A375 (cell line): ENCODE measurements at places on chromosomes 3 and 15. TPM values are rescaled to one million over a fixed set of nuclear protein-coding genes. Genes with fewer than 3 reads are reported as not detected.

ABI3BP gene
- total RNA-seq = 0.98 and 2.6 TPM in 2 replicates

CFAP100 gene
- not detected in 2 replicates for total RNA-seq

CPB1 gene
- total RNA-seq = not detected in 2 replicates

GABRG3 gene
- 0.41 and 0.56 TPM in 2 replicates for total RNA-seq

LRRC58 gene
- total RNA-seq = 25.5 and 26.5 TPM in 2 replicates

CD200 gene
- 0.82 and 0.91 TPM in 2 replicates for total RNA-seq

SPRED1 gene
- 51.3 and 60.6 TPM in 2 replicates for total RNA-seq

ONECUT1 gene
- total RNA-seq = 0.08 and 0.58 TPM in 2 replicates

CCR9 gene
- not detected in 2 replicates for total RNA-seq

RAF1 gene
- 80.0 and 90.2 TPM in 2 replicates for total RNA-seq

OXTR gene
- 1.1 and 1.2 TPM in 2 replicates for total RNA-seq

RBPMS2 gene
- 0.16 and 0.34 TPM in 2 replicates for total RNA-seq

OSTN gene
- not detected in 2 replicates for total RNA-seq

STRIT1 gene
- not detected in 2 replicates for total RNA-seq

AGTR1 gene
- total RNA-seq = 0.27 TPM in 1 of 2 replicates, not detected in the other

ZSCAN2 gene
- total RNA-seq = 8.4 and 9.9 TPM in 2 replicates

CCDC54 gene
- not detected in 2 replicates for total RNA-seq

RBSN gene
- total RNA-seq = 17.1 and 17.3 TPM in 2 replicates
